ENCODE measurements at places on chromosomes 5 and 9.

- DNase-seq = no peak
Measured at GRCh38 chr5:151079838-151080612, 809 bp downstream of the TNIP1 start.

DNA sequence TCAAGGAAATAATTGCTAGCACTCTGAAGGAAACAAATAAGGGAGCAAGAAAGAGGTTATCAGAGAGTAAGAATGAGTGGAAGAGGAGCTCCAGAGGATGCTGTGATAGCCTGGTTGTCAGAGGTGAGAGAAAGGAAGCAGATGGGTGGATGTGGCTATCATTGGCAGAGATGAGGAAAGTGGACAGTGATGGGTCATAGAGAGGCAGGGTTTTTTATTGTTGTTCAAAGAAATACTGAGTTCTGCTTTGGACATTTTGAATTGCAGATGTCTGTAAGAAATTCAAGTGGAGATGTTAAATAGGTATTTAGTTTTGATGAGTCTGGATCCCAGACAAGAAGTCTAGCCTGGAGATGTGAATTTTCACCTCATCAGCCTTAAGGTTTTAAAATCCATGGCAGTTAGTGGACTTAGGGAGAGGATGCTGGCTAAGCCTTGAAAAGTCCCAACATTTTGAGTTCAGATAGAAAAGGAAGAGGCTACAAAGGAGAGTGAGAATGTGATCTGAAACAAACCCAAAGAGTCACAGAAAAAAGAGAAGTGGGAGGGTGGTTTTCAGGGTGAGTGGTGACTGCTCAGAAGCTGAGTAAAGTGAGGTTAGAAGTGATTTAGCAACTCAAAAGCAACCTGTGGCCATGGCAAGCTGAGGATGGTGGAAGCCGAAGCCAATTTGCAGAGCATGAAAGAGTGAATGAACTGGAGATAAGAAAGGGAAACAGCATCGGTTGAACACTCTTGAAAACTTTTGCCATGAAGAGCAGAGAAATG is 50.4 kb downstream of the PPIC start:
- no peak for DNase-seq

GRCh38 chr5:13676531-13676930 is 268.0 kb downstream of the DNAH5 start:
- no peak for DNase-seq

GRCh38 chr5:160649304-160649703 is 202.7 kb downstream of the ATP10B start:
- peak; percentile 18 for DNase-seq

GRCh38 chr9:27499451-27499850 is 24.6 kb upstream of the IFNK start:
- DNase-seq = no peak

- no peak for DNase-seq
Measured at GRCh38 chr5:40646266-40646665, 33.4 kb upstream of the PTGER4 start.

DNA sequence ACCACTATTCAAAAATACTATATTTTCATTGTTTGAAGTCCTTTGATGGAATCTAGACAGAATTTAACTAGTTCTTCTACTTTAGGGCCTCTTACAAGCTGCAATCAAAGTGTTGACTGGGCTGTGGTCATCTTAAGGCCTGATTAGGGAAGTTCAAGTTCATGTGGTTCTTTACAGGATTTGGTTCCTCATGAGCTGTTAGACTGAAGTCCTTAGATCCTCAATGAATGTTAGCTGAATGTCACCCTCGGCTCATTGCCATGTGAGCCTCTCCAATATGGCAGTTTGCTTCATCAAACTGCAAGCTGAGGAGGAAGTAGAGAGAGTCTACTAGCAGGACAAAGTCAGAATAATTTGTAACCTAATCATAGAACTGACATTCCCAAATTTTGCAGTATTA is 135.1 kb downstream of the CSNK1G3 start:
- no peak for DNase-seq

GRCh38 chr9:28961623-28962022 is 1388.3 kb upstream of the C9orf72 start:
- DNase-seq = no peak

- no peak for DNase-seq
Measured at GRCh38 chr5:36656556-36656955, 50.1 kb downstream of the SLC1A3 start.

DNA sequence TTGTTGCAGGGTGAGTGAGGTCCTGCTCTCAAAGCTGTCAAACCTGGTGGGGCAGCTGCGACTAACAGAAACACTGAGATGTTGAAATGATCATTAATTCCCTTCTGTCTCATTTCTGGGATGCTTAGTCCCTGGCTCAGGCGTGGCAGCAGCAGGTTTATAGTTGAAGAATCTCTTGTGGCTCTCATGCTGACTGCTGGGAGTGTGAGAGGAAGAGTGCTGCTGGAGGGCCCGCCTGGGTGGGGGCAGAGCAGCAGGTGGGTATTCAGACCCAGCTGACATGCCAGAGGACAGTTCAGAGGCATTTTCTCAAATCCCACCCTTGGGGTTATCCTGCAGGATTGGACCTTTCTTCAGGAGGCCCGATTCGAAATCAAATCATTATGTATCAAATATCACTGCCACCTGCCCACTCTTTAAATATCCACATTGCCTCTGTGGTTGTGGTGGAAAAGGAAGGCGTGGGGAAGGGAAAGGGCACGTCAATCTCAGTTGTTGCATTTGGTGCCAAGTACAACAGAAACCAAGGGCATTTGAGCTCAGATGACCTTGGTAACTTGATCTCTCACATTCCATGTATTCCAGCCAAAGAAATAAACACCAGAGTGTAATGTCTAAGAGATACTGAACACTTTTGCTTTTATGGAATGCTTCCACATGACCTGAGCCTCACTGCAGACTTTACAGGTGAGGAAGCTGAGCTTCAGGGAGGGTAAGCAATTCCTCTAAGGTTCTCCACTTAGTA is 224.3 kb downstream of the AOPEP start:
- DNase-seq = no peak

DNA sequence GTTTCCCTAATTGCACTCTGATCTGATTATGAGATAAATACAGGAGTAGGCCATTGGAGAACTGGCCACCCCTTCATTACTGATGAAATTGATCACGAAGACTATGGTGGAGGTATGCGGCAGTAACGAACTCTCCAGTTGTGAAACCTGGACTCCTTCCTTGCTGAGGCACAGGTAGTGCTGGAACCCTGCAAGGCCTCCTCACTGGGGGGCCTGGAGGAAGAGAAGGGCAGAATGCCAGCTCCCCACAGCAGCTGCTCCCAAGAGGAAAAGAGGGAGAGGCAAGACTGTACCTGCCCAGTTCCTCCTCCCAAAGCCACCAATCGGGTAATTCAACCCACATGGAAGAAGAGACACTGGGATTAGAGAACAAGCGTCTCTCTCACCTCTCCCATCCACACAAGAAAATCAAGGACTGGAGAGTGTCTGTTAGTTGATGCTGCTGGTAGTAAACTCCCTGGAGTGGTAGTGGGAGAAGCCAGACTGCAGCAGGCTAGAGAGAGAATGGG is 19.1 kb upstream of the TRIO start:
- DNase-seq = no peak

GRCh38 chr5:93899026-93899600 is 157.7 kb upstream of the POU5F2 start:
- DNase-seq = no peak

DNA sequence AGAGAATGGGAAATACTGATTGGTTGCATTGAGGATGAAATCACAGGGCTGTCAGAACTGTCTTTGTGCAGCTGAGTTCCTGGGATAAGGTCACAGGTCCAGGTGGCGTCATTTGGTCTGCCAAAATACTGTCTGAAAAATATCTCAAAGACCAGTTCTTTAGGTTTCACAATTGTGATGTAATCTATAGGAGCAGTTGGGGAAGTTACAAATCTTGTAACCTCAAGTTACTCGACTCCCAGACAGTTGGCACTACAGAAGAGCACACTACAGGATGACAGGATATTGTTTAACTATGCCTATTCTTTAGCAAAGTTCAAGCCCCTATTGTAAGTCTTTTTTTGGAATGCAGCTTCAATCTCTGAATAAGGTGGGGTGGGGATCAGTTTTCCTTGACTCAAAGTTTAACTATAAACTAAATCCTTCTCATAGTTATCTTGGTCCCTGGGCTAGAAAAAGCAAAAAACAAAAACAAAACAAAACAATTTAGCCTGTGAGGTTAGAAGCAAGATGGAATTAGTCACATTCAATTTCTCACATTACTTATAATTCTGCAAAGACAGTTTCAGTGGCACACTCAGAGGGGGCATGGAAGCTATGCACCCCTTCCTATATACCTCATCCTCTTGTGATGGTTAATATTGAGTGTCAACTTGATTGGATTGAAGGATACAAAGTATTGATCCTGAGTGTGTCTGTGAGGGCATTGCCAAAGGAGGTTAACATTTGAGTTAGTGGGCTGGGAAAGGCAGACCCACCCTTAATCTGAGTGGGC is 276.0 kb downstream of the AUH start:
- no peak for DNase-seq

DNA sequence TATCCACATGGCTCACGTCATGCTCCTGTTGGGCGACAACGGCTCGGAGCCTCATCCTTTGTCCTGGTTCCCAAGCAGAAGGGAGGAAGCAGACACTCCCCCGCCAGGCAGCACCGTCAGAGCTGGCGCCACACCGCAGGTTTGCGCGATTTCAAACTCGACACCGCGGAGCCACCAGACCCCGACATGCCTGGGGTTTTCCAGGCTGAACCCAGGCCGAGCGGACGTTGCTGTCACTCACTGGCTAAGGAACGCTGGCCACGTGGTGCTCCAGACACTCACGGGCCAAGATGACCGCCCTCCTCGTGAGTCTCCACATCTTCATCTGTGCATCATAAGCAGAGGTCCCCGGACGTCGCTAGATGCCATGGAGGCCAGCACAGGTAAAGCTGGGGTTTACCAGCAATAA is 9.0 kb downstream of the TERT start:
- DNase-seq = no peak

- DNase-seq = no peak
Measured at GRCh38 chr9:87540444-87541105, 42.9 kb downstream of the DAPK1 start.

DNA sequence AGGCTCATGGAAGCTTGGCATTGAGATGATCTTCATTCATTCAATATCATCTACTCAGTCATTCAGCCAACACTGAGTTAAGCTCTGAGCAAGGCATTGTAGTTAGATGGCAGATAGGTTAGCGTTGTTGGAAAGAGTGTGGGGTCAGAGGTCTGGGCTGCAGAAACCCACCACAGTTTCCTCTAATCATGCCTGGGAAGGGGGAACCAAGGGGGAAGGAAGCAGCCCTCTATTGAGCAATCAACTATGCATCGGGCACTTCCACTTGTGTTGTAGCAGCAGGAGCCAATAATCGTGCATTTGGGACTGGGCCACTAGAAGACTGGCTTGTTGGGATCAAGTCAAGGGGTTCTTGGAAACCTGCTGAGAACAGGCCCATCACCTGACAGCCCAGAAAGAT is 139.1 kb downstream of the PIP5K1B start:
- no peak for DNase-seq

GRCh38 chr9:92405818-92406217 is 1.4 kb upstream of the OGN start:
- no peak for DNase-seq

GRCh38 chr9:95017062-95017461 is 290.6 kb downstream of the AOPEP start:
- no peak for DNase-seq

GRCh38 chr5:342501-343460 is 21.3 kb downstream of the AHRR start:
- no peak for DNase-seq

GRCh38 chr9:89880721-89881120 is 275.9 kb downstream of the GADD45G start:
- DNase-seq = no peak

GRCh38 chr9:116585204-116585603 is 101.9 kb upstream of the TRIM32 start:
- DNase-seq = no peak

- no peak for DNase-seq
Measured at GRCh38 chr9:71986900-71987299, 73.5 kb downstream of the C9orf57 start.

GRCh38 chr9:106799152-106799551 is 63.8 kb upstream of the ZNF462 start:
- DNase-seq = peak; percentile 1

DNA sequence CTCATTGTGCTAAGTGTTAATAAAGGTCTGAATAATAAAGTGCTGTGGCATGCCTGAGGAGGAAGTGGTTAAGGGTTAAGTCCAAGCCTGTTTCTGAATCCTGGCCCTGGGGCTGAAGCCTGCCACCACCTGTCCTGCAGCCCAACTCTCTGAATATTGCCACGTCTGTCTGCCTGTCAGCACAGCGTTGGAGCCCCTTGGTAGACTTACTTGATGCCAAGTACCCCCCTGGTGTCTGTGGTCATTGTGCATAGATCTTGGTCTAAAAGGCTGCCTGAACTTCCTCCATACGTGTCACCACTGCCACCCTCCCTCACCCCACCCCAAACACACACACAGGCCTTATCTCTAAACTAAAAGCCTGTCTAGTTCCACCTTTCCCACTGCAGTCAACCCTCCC is 35.4 kb upstream of the SLC2A8 start:
- no peak for DNase-seq

- no peak for DNase-seq
Measured at GRCh38 chr5:150123542-150123941, 32.1 kb downstream of the PDGFRB start.

DNA sequence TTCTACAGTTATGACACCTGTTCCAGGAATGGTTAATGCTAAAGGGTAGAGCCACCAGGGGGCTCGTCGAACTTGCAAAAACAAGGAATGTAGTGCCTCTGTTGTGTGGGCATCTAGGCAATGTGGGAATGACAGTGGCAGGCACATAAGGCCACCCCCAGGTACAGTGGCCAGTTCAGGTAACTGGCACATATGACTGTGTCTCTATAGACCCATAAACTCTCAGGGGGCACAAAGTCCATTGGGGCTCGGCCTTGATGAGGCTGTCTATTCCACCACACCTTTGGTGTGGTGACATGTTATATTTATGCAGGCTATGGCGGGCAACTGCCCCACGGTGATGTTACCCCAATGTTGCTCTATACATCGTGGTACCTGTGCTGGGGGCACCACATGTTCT is 59.6 kb upstream of the FAM120A start:
- no peak for DNase-seq

All from iPS DF 6.9 (cell line).